ENCODE measurements at places on chromosomes 3 and 15. TPM values are rescaled to one million over a fixed set of nuclear protein-coding genes. Genes with fewer than 3 reads are reported as not detected.

Gene APOD
- total RNA-seq: not detected

Gene RBMS3
- 43.2 TPM for total RNA-seq

Gene ACOX2
- total RNA-seq: 3.9 TPM

Gene ARID3B
- 5.5 TPM for total RNA-seq

Gene CGNL1
- total RNA-seq: 0.33 TPM

Gene SCN10A
- total RNA-seq: not detected

Gene FOXB1
- total RNA-seq: 0.39 TPM

Gene GPR62
- total RNA-seq: not detected

Gene XYLB
- total RNA-seq: 2.4 TPM
